NCI-H524 treated with DMSO at 0.1 percent for 48 hours (cell line): ENCODE measurements at places on chromosomes 1 and 21.

GRCh38 chr1:8352886-8353785 lies 35.2 kb downstream of the SLC45A1 start:
- no peak for DNase-seq

GRCh38 chr1:159211331-159212136 lies 6.9 kb downstream of the ACKR1 start:
- no peak for DNase-seq

- DNase-seq, result no peak
Observed at GRCh38 chr1:185996211-185996610, 262.0 kb downstream of the HMCN1 start.

DNA sequence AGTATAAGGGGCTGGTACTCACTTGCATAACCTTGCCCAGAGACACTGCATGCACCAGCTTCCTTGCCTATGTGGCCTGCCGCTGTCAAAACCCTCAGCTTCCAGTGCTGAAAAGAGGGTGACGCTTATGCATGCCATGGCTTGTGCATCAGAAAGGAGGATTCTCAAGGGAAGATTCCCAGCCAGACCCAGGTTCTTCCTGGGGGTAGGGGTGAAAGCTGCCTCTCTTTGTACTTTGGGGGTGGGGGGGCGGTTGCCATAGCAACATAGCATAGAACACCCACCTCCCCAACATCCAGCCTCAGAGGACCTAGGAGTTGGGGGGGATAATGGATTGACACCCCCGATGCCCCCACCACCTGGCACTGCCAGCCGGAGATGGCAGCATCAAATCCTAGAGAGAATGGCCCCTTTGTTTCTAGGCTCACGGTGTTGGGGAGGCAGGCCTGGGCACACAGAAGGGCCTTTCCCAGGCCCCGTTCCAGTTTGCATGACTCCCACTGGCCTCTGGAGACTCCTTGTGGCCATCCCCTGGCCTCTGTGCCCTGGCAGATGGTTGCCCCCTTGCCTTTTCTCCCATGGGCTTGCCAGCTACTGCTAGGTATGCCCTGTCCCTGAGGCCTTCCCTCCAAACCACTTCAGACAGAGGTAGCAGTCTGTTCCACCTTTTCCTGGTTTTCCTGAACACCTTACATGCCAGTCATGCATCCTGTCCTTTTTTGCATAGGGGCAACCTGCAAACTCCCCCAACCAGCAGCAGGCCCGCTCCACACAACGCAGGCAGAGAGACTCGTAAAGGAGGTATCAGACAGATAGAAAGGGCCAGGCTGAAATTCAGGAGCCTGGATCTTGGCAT lies 44.6 kb downstream of the RHBG start:
- DNase-seq, result no peak

- no peak for DNase-seq
Observed at GRCh38 chr1:47853059-47853458, 144.1 kb downstream of the TRABD2B start.

DNA sequence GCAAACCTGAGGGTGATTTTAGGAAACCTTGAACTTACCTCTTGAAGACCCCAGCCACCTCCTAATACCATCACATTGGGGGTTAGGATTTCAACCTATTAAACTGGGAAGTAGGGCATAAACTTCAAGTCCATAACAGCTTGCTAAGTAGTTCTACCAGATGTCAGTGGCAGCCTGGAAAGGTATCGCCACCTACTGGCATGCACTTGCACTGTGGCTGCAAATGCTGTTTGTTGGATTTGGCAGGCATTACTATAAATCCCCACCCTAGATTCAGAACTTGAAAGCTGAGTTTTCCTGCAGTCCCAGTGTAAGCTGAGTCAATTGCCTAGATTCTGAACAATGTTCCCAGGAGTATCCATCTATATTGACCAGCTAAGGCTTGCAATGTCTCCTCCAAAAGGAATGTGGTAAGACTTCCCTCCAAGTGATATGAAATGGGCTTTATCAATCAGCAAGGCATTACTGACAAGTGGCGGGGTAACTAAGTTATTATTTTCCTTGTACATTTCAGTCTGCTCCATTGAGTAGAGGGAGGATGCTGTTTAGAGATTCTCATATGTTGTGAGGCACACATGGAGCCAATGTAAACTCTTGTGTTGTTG lies 474.5 kb downstream of the PTPRC start:
- peak; percentile 43 for DNase-seq

GRCh38 chr1:210233495-210234328 lies 1.1 kb downstream of the SERTAD4 start:
- DNase-seq, result no peak

DNA sequence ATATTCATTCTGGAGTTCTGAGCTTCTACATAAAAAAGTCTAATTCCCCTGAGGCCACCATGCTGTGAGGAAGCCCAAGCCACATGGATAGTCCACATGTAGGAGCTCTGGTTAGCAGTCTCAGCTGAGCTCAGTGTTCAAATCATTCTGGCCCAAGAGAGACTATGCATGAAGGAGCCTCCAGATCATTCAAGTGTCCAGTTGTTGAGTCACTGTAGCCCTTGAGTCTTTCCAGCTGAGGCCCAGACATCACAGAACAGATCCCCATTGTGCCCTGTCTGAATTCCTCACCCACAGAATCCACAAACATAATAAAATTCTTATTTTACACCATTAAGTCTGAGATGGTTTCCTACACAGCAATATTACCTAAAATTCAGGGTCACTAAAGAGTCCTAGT lies 107.0 kb upstream of the NGF start:
- no peak for DNase-seq

DNA sequence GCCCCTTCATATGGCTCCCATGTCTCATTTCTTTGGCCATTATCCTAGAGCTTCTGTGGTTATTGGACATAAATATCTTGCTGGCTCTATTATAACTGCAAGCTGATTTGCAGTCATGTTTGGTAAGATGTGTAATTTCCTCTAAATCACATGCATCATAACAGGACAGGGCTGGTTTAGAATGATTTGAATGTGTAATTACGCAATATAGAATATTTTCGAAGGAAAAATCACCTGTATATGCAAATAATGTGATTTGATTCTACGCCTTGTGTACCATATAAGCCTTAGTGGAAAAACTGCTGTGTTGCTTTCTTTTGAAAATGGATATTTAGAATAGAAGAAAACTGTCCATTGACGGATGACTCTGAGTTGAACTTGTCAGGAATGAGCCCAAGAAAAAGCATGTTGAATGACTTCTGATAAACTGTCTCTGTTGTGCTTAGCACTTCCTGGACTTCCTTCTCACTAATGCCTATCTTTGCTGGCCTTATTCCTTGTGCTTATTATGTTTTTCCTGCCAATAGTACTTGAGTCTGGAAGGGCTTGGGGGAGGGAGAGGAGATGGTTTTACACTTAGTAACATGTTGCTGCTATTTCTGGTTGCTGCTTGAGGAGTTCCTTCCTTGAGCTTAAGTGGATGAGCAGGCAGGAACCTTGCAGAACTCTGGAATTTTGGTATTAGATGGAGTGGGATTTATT lies 6.5 kb downstream of the CACHD1 start:
- DNase-seq, result no peak

DNA sequence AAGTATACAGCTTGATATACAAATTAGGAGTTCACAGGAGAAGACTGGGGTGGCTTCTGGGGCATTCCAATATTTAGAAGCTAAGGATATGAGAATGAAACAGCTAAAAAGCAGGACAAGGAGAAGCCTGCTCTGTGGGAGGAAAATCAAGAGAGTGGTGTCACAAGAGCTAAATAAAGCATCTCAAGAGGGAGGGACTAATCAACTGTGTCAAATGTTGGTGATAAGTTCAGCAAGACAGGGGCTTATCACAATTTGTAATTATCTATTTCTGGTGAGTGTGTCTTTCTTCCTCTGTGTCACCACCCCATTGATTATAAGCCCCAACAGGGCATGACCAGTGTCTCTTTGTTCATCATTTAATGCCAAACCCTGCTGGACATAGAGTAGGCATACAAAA lies 295.8 kb upstream of the DUSP10 start:
- DNase-seq, result no peak

DNA sequence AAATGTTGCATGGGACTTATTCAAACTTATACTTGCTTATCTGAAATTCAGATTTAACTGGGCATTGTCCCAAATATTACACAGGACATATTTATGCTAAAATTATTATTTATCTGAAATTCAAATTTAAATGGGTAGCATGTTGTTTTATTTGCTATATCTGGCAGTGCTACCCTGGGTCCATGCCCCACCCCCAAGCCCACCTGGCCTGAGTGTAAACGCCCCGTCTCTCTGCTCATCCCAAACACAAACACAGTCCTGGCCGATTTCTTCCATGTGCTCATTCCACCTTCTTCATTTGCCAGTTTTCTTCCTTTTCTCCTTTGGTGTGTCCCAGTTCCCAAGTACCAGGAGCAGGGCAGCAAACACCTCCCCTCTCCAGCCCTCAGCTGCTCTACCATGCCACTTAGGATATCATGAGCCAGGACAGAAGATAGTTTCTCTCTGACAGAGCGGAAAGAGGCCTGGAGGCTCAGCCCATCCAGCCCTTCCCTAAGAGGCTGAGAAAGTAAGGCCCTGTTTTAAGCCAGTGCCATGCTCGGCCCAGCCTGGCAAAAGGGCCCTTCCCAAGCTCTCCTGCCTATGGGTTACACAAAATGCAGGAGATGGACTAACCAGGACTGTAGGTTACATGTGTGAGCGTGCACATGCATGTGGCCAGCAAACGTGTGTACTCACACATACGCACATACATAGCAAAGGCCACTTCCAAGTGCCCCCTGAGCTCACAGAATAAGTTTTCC lies 69.5 kb downstream of the UBE2T start:
- no peak for DNase-seq

- DNase-seq, result no peak
Observed at GRCh38 chr1:15329104-15329820, 80.4 kb upstream of the EFHD2 start.

- no peak for DNase-seq
Observed at GRCh38 chr1:18541046-18541795, 60.5 kb downstream of the KLHDC7A start.

GRCh38 chr1:22332424-22332717 lies 119.3 kb upstream of the ZBTB40 start:
- no peak for DNase-seq

GRCh38 chr21:45269861-45270260 lies 17.8 kb downstream of the POFUT2 start:
- no peak for DNase-seq

DNA sequence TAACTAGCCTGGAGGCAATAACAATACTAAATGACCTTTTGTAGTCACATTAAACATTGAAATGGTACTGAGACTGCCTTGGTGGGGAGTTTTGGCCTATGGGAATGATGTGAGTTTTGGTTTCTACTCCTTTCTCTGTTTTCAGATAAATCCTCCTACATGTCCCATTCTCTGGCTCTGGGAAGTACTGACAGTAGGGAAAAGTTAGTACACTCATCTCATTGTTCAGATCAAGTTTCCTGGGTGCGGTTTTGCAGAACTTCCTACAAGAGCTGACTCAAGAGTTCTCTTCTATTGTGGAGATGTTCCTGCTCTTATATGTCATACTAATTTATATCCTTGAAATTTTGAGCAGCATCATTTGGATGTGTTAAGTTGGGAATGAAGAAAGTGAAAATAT lies 74.2 kb upstream of the MACF1 start:
- DNase-seq, result no peak

- no peak for DNase-seq
Observed at GRCh38 chr1:162561616-162562469, at the start of gene UAP1. Gene UAP1, plus strand, starts transcription at chr1:162561722. Its CDS starts 4,347 bp downstream, at chr1:162566069.

DNA sequence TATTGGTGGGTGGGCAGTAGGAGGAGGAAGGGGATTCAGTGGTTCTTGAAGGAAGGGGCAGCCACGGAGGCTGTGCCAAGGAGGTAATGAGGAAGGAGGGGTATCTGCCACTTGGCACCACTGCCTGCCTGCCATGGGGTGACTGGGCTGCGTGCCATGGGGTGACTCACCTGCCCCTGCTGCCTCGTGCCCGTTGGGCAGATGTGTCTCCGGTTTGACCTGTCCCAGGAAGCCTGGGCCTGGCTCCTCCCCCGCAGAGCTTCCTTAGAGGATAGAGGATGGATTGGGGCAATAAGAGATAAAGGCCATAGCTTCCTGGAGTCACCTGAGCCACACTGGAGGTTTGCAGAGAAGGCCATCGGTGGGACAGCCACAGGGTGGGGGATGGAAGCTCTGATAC lies 1.7 kb downstream of the PADI3 start:
- no peak for DNase-seq

DNA sequence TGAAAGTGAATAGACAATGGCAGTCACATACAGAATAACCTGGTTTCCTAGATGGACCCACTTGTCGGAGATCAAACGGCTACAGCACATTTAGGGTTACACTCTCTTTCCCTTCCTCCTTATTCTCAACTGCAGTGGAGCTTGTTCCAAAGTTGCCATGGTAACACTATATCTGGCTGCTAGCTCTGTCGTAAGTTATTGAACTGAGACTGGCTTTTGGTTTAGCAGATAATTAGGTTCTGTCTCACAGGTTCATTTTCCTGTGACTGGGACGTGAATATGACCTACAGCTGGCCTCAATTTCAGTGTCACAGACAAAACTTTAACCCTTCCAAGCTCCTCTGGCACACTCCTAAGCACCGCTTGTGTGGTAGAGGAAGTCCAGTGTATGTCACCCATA lies 875.8 kb downstream of the USP25 start:
- DNase-seq, result no peak

- DNase-seq, result no peak
Observed at GRCh38 chr1:53144201-53144600, 1.8 kb upstream of the SLC1A7 start.

- no peak for DNase-seq
Observed at GRCh38 chr21:39196838-39197237, 13.6 kb upstream of the PSMG1 start.

GRCh38 chr1:228381356-228381755 lies 25.3 kb downstream of the TRIM11 start:
- no peak for DNase-seq

DNA sequence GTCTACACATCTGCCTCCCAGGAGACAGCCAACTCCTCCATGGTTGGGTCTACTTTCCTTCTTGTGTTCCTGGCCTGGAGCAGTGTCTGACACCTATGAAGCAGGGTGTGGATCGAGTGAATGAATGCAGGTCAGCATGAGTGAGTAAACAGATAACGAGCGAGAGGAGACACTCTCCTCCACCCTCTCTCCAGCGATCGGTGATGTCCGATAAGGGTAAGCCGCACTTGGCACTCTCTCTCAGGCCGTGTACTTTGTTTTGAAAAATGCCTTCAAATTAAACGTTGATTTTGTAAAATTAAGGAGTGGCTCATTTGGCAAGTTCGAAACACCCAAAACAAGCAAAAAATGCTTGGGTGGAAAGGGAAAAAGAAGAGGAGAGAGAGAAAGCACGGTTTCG lies 43.8 kb upstream of the DMRTB1 start:
- no peak for DNase-seq

DNA sequence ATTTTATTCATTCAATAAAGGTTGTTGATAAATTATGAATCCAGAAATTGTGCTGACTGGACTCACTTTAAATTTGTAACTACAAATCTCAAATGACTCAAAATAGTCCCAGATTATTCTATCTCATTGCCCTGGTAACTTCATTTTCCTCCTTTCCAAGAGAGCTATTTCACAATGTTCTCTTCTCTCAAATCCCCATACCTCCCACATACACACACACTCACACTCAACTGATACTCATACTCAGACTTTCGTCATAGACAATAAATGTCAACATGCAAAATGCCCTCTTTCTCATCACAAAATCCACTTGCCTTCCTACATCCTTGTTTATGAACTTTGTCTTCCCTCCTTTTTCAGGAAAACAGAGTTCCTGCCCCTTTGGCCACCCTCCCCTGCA lies 33.3 kb downstream of the EXTL2 start:
- no peak for DNase-seq

GRCh38 chr1:201711811-201712210 lies 117.1 kb upstream of the IPO9 start:
- DNase-seq, result no peak
